Stimulated activated CD8-positive, alpha-beta memory T cell treated with anti-CD3 and anti-CD28 coated beads, Interleukin-4, amount 100 ng/mL, for 1 hour (primary cell): ENCODE measurements at places on chromosomes 5 and 9.

- DNase-seq: no peak
Observed at GRCh38 chr5:150294551-150295071, 5.0 kb upstream of the CAMK2A start.

GRCh38 chr5:31361234-31361633 lies 167.7 kb downstream of the CDH6 start:
- DNase-seq: no peak

DNA sequence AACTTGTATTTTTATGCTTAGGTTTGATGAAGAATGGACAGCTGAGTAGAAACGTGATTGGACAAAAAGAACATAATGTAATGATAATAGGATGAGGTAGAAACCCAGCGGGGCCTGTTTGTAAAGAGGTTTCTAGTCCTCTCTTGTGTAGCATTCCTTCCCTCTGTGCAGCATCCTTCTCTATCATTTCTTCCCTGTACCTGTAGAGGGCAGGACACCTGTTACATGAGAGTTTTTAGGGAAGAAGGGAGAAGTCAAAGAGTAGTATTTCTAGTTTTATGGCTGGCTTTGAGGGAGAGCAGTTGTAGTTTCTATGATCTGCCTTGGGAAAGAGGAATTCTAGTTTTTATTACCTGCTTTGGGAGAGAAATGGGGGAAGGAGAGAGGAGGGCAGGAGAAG lies 162.1 kb upstream of the FST start:
- DNase-seq: no peak

DNA sequence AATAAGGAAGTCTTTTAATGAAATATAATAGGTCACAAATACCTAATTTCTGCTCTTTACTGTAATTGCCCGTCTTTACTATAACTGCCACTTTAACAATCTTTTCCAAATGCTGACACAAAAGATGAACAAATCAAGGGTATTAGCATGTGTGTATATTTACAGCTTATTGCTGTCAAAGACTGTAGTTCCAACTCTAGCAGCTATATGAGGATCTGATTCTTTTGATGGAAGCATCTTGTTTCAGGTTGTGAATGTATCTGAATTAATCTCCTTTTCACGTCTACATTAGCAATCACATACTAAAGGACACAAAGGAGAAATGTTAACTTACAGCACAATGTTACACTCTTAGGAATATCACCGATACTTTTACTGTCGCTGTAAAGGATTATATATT lies 27.9 kb downstream of the RFX3 start:
- DNase-seq: no peak

DNA sequence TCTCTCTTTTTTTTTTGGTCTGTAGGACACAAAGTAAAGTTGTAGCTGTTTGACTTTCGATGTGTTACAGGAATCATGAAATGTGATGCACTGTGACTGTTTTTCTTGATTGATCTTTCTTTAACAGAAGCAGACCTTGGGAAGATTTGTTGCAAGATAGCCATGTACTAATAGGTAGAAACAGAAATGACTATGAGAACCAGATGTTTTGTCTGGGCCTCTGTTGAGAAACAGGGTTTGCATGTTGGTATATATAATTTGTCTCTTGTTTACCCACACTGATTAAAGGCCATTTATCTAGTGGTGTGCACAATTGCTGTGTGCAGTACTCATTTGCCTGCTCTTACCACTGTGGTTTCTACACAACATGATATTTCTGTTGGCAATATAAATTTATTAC lies 125.1 kb downstream of the HACD4 start:
- no peak for DNase-seq

- DNase-seq: no peak
Observed at GRCh38 chr5:31194468-31194813, 955 bp downstream of the CDH6 start.

- no peak for DNase-seq
Observed at GRCh38 chr9:114899995-114900394, 30.4 kb downstream of the TNFSF8 start.
